ENCODE measurements at places on chromosomes 3 and 15. TPM values are rescaled to one million over a fixed set of nuclear protein-coding genes. Genes with fewer than 3 reads are reported as not detected.

DNA sequence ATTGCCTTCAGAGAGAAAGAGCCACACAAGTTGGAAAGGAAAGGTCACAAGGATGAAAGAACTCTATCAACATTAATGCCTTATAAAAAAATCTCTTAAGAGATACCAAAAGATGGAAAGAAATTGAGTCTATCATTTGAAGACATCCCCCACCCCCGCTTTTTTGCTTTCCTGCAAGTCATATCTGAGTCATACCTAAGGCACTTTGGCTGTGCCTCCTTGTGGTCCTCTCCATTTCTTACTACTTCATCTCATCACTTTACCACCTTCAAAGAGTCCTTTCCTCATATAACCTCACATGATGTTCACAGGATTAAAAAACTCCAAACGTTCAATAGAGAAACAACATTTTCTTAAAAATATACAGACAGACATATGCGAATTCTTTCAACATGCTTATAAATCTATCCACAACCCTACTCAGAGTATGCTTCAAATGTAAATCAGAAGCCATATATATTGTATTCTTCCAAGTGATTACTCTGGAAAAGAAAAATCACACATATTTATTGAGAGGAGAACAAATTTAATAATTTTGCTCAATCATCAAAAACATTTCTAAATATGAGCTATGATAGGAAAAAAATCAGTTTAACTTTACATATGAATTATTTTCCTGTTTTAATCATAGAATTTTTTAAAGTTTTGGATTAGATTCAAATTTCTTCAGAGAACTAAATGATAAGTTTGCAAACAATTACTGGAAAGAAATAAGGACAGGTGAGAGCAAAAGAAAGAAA, 1003.9 kb upstream of the CFAP20DC start:
- no peak for DNase-seq

GRCh38 chr3:37910671-37911400, 49.2 kb downstream of the CTDSPL start:
- no peak for DNase-seq

DNA sequence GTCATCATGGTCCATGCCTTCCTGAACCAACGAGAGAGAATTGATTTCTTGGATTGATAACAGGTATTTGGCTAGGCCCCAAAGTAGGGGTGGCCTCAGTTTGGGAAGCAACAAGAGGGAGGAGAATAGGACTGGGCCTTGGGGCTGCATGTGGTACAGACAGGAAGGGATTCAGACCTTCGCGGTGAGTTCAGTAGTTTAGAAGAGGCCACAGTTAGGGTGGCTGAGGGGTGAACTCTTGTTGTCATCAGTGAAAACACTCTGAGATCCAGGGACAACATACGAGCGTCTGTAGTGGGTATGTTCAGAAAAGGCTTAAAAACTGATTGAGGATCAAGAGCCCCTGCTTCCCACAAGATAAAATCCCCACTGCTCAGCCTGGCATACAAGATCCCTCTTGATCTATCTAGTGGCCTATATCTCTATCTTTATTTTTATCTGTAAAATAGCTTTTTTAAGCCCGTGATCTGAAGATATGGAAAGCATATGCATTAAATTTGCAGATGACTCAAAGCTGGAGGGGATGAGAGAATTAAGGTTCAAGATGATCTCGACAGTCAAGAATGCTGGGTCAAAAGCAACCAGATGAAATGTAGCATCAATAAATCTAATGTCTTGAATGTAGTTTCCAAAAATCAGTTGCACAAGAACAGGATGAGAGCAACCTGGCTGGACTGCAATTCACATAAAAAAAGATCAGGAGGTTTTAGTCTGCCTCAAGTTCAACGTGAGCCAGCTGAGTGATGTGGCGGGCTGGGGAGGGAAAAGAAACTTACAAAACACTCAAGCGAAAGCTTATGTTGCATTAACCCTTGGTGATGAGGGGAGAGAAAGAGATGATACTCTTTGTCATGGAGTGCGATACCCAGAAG, 221.1 kb upstream of the TLE3 start:
- DNase-seq, result no peak

DNA sequence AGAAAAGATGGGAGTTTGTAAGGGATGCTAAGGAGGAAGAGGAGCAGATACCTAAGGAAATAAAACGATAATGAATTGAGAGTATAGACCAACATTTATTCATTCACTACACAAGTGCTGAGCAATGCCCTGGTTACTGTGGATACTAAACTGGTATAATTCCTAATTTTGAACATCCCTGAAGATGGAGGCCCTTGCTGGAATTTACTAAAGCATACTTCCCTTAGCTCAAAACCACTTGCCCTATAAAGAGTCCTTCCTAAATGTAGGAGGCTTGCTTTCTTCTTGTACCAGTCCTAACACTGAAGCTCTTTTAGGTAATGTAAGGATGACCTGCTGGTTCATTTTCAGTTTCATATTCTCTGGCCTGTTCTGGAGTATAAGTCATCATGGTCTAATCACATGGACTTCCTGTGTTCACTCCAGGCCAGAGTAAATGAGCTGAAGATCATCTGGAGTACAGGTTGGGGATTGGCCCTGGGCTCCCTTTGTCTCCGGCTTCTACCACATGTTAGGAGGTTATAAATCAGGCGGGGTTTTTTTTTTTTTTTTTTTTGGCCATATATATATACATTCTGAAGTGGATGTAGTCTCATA, 40.1 kb upstream of the MTMR10 start:
- DNase-seq, result no peak

- DNase-seq, result no peak
These were observed 3.4 kb downstream of the CORO2B start for GRCh38 chr15:68582236-68582635.

DNA sequence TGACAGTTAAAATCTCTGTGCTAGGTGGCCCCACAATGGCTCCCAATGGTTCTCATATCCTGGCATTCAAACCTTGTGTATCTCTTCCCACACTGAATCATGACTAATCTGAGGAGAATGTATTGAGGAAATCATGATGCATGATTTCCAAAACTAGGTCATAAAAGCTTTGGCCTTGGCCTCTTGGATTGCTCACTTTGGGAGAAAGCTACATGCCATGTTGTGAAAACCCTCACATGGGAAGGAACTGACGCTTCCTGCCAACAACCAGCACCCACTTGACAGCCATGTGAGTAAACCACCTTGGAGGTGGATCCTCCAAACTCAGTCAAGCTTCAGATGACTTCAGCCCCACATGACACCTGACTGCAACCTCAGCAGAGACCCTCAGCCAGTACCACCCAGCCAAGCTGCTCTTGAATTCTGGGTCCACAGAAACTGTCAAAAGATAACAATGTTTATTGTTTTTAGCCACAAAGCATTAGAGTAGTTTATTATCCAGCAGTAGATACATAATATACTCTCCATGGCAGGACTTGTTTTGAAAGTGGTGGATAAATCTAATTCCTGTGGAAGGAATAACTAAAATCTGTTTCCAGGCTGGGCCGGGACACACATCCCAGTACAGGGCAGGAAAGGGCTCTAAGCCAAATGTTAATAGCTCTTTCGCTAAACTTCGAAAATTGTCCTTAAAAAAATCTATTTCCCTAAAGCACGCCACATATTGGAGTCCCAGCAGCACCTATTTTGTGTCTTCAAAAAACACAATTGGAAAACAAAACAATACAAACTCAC, 1.0 kb upstream of the ZNF620 start:
- DNase-seq, result no peak

DNA sequence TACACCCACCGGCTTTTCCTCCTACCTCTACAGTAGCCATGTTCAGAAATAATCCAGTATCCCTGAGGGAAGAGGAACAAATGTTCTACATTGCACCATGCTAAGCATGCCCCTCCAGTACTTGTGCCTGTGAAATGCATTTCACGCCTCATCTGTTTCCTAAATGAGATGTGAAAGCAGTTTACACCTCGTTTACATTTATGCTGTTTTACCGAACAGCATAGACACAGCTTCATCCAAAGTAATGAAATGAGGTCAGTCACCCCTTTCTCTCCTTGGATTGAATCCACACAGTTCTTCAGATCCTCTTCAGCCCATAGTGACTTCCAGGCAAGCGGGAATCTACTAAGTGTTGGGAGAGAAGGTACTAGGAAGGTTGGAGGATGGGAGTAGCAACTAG, 514.3 kb downstream of the PDCD6IP start:
- no peak for DNase-seq

Gene HIGD2B
- not detected for total RNA-seq

Data from left ventricle myocardium superior (tissue), 1 donor.